ENCODE measurements at places on chromosomes 7 and 10. TPM values are rescaled to one million over a fixed set of nuclear protein-coding genes. Genes with fewer than 3 reads are reported as not detected.

GRCh38 chr10:87931836-87932230 is 68.4 kb downstream of the PTEN start:
- DNase-seq, result no peak

DNA sequence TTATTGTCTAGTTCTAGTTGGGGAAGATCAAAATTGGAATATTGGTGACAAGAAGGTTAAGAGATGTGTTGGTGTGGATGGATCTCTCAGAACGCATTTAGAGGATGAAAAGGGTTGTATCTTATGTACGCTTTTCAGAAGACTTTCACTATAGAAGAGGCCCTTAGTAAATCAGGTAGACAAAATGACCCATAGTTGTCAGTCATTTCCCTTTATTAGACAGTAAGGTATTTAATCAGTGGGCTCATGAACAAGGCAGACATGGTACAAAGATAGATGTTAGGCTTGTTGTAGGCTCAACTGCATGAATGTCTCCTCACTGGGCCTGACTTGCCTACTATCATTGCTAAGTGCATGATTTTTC is 359.2 kb downstream of the PHF14 start:
- no peak for DNase-seq

- DNase-seq, result no peak
These were observed 35.4 kb downstream of the CCNY start for GRCh38 chr10:35371731-35372130.

- no peak for DNase-seq
These were observed 263.3 kb downstream of the TNS3 start for GRCh38 chr7:47318395-47319182.

COPG2 gene
- total RNA-seq, result 25.8 TPM
